Activated T-helper 1 cell treated with Interleukin-2 at 50 U/mL for 16 hours (primary cell): ENCODE measurements at places on chromosomes 16 and 17.

DNA sequence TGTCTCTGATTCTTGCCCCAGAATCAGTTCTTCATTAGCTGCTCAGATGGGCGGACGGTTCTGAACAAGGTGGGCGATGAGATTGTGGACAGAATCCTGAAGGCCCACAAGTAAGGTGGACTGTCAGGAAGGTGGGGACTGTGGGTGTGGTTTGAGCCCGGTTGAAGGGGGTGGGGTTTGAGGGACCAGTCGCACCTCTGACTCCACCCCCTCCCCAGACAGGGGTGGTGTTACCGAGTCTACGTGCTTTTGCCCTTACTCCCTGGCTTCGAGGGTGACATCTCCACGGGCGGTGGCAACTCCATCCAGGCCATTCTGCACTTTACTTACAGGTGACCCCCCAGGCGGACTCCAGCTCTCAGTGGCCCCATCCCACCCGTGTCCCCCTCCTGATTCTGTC, 11.3 kb downstream of the PLD2 start:
- DNase-seq: no peak

GRCh38 chr17:18000030-18000408, 27.4 kb downstream of the DRC3 start:
- no peak for DNase-seq

DNA sequence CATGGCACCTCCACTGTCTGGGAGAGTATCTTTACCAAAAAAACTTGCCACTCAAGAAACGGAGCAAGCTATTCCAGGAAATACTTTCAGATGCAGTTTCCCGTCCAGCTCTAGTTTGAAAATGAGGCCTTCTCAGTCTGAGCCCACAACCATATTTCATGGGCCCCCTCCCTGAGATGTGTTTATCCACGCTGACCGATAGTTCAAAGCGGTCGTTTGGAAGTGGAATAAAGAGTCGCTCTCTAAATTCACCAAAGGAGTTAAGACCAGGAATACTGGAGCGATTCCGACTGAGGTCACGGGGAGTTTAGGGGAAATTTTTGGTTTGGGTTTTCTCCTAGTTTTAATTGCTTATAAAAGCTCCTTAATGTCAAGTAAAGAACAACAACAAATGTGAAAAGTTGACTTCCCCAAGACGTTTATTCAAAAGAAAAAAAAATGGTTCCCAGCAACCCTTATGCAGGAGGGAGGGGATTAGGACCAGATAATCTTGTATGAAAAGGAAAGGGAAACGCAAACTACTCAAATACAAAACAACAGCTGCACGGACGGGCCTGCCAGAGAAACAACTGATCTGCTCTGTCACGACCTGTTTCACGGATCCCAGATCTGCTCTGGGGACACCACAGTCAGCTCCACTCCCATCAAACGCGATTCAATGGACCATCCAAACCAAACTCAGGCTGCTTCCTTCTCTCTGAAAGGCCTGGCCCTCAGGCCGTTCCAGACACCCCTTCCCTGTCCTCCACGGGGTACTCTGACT, 77.1 kb downstream of the MRM3 start:
- DNase-seq: no peak

- no peak for DNase-seq
Measured at GRCh38 chr16:20875355-20875650, 24.9 kb downstream of the DCUN1D3 start.

DNA sequence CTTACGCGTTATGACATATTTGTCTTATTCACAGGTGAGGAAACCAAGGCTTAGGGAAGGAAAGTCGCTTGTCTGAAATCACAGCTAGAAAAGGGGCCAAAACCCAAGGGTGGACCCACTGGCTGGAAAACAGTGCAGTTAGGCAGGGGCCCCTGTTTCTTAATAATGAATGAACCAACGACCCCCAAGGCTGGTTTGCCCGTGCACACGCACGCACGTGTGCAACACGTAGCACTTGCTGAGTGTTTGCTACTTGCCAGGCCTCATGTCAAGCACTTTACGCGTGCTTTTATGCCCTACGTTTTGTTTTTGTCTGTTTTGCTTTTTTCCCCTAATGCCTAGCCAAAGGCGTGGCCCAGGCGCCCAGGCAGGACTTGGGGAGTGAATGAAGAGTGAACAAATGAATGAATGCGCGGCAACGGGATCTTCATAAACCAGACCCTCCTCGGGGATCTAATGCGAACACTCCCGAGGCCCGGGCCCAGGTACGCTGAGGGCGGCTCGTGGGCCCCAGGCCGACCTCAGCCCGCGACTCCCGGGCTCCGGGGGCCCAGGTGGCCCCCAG, 571 bp upstream of the USP10 start:
- no peak for DNase-seq

DNA sequence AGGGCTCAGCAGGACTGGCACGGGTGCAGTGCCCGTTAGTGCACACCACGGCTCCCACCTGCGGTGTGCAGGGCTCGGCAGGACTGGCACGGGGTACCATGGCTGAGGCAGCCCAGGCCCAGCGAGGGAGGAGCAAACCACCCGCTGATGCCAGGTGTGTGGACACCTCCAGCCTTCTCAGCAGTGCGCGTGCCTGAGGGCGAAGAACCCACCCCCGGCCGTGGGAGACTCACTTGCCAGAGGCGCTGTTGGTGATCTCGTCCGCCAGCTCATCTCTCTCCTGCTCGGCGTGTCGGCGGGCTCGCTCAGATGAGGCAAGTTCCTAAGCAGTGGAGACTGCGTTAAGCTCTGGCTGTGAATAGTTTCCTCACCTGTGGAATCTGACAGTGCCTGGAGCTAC, 45.4 kb downstream of the NDEL1 start:
- DNase-seq: no peak
